Gastroesophageal sphincter (tissue), 4 donors: ENCODE measurements at places on chromosomes 2 and 18.

DNA sequence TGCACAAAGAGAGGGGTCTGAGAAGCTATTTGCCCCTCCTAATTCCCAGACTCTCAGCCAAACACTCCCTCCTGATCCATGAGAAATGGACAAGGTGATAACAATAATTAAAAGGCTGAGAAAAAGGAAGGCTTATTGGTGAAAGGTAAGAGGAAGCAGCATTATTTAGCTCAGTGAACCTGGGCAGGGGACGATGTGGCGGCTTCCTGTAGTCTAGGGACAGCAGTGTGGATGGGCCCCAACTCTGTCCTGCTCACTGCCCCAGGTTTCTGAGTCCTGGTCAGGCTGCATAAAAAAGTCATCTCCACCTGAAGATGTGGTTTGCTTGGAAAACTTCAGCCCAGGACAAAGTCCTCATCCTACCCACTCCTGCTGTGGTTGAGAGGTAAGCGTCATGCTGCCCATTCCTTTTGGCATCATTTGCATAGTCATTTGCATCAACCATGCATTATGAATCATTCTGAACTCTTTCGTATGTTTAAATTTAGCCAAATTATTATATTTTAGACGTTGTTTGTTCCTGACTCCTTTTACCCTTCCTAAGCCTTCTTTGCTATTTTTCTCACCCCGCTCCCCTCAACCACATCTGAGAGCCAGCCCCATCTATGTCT, 126.8 kb downstream of the CLIP4 start:
- H3K27ac ChIP-seq, result no peak overlapping the region
- no peak for ATAC-seq
- H3K36me3 ChIP-seq, result no peaks in the 10 kb centered on the region
- no peaks in the 10 kb centered on the region for H3K4me1 ChIP-seq
- no peak overlapping the region for H3K4me3 ChIP-seq

DNA sequence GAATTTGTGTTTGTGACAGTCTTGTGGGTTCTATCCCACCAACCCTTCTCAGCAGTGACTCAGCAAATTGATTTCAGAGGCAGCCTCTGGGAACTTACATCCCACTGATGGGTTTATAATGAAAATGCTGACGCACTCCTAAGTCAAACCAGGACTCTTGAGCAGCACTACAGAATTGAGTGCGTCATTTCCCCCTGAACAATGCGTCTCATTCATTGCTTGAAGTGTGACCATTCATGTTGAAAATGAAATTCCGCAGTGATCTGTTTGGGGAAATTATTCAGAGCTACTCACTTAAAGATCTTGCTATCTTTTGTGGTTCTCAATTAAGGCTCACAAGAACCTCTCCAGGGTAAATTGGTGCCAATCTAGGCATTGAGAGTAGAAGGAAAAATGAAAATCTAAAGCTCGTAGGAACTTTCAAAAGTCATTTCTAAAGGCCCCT, 417.7 kb upstream of the SLC14A2 start:
- no peak overlapping the region for H3K27ac ChIP-seq
- no peaks in the 10 kb centered on the region for H3K36me3 ChIP-seq
- no peaks in the 10 kb centered on the region for H3K4me1 ChIP-seq
- H3K4me3 ChIP-seq, result no peak overlapping the region

GRCh38 chr2:60353863-60354262, 199.6 kb downstream of the BCL11A start:
- H3K27me3 ChIP-seq, result no peaks in the 10 kb centered on the region
- no peaks in the 10 kb centered on the region for H3K36me3 ChIP-seq
- H3K4me3 ChIP-seq, result no peak overlapping the region
- H3K27ac ChIP-seq, result no peak overlapping the region
- H3K4me1 ChIP-seq, result no peaks in the 10 kb centered on the region
- ATAC-seq, result no peak

- no peaks in the 10 kb centered on the region for H3K36me3 ChIP-seq
- H3K4me3 ChIP-seq, result no peak overlapping the region
- ATAC-seq, result no peak
- no peaks in the 10 kb centered on the region for H3K4me1 ChIP-seq
These were observed 175.8 kb upstream of the NETO1 start for GRCh38 chr18:73043611-73044010.

GRCh38 chr2:111944531-111945210, 46.3 kb downstream of the MERTK start:
- no peak for ATAC-seq
- no peaks in the 10 kb centered on the region for H3K27me3 ChIP-seq
- H3K27ac ChIP-seq, result peak overlapping the region; percentile 77
- peaks cover 40% of the 10 kb centered on the region for H3K4me1 ChIP-seq

DNA sequence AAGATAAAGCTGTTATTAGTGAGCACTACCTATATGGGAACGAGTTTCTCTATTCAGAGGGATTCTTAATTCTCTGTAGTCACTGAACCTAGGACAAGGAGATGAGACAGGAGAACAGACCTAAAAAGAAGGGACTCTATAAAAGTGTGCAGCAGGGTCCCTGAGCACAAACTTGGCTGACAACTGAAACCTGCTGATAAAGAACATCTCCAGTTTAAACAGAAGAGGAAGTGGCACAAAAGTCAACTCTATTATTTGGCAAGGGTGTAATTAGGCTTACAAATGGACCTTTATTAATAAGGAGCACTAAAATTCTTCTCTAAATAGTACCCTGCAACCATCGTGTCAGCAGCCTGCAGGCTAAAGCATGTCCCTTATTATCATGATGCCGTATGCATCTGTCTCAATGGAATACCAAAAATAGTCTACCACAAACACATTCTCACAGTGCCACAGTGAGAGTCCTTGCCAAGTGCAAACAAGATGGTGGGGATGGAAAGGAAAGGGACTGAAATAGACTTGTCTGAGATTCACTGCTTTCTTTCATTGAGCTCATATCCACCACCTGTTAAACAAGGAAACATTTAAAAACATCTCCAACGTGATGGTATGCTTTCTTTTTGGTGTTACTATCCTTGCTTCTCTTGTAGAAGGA, 260.2 kb downstream of the INSIG2 start:
- no peak overlapping the region for H3K27ac ChIP-seq
- no peaks in the 10 kb centered on the region for H3K4me1 ChIP-seq
- peaks cover 8% of the 10 kb centered on the region for H3K27me3 ChIP-seq
- ATAC-seq, result no peak
- no peak overlapping the region for H3K4me3 ChIP-seq

GRCh38 chr2:215577356-215577755, 141.5 kb upstream of the FN1 start:
- no peaks in the 10 kb centered on the region for H3K36me3 ChIP-seq
- H3K27me3 ChIP-seq, result no peaks in the 10 kb centered on the region
- no peak overlapping the region for H3K27ac ChIP-seq
- no peak for ATAC-seq

GRCh38 chr2:124258140-124258880, 233.2 kb downstream of the CNTNAP5 start:
- H3K36me3 ChIP-seq, result no peaks in the 10 kb centered on the region
- ATAC-seq, result no peak
- no peaks in the 10 kb centered on the region for H3K4me1 ChIP-seq
- H3K27ac ChIP-seq, result no peak overlapping the region
- no peak overlapping the region for H3K4me3 ChIP-seq

DNA sequence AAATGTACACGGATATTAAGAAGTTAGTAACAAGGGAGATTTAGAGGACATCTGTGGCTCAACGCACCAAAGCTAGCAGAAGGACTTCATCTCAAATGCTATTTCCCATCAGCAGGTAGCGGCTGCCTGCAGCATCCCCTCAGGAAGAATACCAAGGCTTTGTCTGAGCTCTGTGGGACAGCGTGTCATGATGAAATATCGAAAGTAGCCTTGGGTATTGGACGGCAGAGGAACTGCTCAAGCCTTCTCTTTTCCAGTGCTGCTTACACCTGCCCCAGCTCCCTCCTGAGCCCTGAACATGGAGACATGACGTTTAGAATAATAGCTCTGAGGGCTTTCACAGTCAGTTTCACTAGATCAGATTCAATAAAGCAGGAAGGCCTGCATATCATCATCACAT, 241.6 kb downstream of the SUCLG1 start:
- no peak for ATAC-seq
- H3K36me3 ChIP-seq, result no peaks in the 10 kb centered on the region
- no peaks in the 10 kb centered on the region for H3K27me3 ChIP-seq
- H3K4me3 ChIP-seq, result no peak overlapping the region
